IMR-90 (cell line): ENCODE measurements at places on chromosomes 1 and 21.

- no peak for DNase-seq
These were observed 94.4 kb upstream of the SLC45A1 start for GRCh38 chr1:8223526-8223925.

DNA sequence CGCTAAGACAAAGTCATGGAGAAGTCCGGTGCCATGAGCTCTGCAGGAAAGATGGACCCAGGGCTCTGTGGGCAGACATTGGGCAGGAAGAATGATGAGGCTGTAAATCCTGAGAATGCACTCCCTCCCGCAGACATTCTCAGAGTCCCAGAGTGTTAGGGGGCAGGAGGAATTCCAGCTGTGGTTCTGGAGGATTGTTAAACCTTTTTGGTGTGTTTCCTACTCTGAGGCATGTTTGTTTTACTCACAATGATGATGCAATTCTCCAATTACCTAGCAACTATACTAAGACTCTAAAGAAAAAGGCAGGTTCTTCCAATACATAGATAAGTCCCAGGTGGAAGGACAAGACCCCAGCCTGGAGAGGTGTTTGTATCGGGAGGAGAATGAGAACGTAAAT, 2.8 kb upstream of the CAPN9 start:
- peak; percentile 36 for DNase-seq

DNA sequence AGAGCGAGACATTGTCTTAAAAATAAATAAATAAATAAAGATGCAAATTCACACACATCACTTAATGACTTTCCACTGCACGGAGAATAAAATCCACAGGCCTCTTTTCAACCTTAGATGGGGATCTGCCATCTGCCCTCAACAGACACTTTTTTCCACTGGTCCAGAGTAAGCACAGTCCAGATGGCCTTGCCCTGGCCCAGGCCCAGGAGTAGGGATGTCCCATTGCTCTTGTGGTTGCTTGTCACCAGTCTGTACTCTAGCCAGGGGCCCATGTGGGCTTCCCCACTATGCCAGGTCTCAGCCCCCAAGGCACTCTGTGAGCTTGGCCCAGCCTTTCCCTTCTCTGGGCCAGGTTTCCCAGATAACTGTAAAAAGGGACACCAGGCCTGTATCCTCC, 17.4 kb downstream of the PLOD1 start:
- no peak for DNase-seq

- no peak for DNase-seq
These were observed 8.7 kb upstream of the ECE1 start for GRCh38 chr1:21298981-21299391.

DNA sequence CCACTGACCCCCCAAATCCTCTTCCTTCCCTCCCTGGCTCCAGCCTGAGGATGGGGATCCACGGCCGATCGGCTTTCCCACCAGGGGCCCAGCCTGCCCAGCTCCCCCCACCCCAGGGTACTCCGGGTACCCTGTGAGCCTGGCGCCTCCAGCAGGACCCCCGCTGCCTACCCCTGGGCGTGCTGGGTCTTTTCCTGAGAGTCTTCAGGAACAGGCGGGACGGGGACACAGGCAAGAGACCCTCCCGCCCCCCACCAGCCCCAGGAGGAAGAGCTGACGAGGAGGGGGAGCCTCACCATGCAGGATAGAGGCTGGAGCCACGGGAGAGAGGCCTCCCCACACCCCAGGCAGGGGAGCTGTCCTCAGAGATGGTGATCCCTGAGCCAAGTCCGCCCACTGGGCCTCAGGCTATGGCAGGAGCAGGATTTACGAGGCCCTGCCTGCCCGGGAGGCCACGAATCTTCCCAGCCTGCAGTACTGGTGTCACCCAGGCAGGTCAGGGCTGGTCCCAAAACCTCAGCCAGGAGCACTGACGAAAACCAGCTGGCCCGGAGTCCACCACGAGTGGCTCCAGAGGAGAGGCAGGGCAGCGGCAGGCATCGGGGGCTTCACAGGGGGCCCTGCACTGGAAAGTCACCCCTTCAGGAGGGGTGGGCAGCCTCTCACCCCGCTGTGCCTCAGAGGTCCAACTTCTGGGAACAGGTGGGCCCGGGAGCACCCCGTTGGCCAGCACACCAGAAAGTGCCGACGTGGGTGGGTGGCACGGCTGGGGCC, 58.0 kb downstream of the MEGF6 start:
- peak; percentile 31 for DNase-seq

- DNase-seq: peak; percentile 55
These were observed 124.5 kb downstream of the DNM3 start for GRCh38 chr1:171965777-171966176.

DNA sequence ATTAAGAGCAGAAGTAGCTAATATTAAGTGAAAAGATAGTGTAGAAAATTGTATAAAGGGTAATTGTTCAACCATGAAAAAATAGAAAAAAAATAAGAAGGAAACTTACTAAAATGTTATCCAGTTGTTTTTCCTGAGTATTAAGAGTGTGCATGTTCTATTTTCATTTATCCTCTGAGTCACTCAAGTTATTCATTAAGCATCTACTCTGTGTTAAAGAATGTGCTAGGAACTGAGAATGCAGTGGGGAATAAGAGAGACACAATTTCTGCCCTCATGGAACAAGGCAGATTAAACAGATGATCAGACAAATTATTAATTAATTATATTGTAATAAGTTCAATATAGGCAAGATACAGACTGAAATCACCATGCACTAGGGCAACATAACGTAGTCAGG, 10.8 kb upstream of the PIGK start:
- DNase-seq: peak; percentile 22

GRCh38 chr1:11790101-11790879, 15.5 kb downstream of the MTHFR start:
- DNase-seq: no peak

DNA sequence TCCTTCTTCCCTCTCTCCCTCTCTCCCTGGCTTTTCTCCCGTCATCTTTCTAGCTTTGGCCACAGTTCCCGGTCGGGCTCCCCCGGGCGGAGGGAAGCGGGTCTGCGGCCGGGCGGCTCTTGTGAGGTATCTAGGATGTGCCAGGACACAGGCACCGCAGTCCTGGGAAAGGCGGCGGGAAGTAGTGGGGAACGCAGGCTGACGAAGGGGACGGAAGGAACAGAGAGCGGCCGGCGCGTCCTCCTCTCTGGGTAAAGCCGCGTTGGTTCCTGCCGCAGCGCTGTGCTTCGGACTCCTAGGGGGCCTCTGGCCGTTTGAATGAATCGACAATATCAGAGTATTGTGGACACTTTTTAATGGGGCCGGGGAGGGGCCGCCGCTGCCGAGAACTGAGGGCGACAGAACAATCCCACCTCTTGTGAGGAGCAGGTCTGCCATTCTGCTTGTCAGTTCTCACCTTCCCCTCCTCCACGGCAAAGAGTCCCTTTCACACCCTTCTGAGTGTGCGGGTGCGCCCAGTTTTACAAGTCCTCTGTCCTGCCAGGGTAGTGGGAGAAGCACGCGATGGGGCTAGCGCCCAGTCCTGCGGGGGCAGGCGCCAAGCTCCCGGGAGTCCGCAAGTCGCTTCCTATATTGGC, 1.2 kb upstream of the LHX9 start:
- peak; percentile 61 for DNase-seq

- no peak for DNase-seq
These were observed 123.0 kb upstream of the KLHDC7A start for GRCh38 chr1:18357622-18358230.

- DNase-seq: no peak
These were observed 14.7 kb upstream of the IL24 start for GRCh38 chr1:206882555-206882954.

DNA sequence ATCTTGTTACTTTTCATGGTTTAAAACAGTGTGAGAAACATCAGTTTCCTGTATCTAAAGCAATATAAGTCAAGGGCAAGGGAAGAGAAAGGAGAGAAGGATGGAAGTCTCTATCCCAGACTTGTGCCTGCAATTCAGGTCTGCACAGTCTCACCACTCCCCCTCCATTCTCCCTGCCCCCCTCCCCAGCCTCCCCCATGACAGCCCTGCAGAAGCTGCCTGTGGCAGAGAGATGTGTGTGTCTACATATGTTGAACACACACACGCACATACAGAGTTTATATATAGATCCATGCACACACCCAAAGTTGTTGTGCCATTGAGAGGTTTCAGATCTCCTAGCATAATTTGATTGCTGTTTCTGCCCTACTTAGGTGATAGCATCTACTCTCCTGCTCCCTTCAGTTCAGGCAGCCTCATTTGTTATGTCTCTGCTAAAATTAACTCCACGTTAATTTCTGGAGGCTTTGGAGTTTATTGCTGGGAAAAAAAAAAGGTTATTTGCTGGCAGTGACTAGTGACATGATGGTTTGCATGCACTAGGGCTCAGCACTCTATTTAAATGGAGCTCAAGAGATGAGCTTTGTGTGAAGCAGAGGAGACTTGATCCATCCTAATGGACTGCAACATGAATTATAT, 124.9 kb upstream of the SMYD2 start:
- DNase-seq: no peak

DNA sequence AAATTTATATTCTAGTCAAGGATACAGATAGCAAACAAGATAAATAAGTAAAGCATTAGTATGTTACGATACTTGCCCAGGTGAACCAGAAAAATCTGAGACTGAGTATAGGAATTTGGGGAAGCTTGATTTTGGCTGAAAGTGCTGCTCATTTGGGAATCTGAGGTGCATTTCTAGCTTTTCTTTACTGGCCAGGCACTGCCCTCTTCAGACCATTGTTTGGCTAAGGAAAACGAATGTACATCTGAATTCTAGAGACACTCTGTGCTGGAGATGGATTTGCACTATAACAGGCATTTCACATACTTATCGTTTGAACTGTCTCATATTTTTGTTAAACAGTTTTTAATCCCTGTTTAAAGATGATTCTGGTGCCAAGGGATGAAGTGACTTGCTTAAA, 23.4 kb downstream of the ARID1A start:
- no peak for DNase-seq

DNA sequence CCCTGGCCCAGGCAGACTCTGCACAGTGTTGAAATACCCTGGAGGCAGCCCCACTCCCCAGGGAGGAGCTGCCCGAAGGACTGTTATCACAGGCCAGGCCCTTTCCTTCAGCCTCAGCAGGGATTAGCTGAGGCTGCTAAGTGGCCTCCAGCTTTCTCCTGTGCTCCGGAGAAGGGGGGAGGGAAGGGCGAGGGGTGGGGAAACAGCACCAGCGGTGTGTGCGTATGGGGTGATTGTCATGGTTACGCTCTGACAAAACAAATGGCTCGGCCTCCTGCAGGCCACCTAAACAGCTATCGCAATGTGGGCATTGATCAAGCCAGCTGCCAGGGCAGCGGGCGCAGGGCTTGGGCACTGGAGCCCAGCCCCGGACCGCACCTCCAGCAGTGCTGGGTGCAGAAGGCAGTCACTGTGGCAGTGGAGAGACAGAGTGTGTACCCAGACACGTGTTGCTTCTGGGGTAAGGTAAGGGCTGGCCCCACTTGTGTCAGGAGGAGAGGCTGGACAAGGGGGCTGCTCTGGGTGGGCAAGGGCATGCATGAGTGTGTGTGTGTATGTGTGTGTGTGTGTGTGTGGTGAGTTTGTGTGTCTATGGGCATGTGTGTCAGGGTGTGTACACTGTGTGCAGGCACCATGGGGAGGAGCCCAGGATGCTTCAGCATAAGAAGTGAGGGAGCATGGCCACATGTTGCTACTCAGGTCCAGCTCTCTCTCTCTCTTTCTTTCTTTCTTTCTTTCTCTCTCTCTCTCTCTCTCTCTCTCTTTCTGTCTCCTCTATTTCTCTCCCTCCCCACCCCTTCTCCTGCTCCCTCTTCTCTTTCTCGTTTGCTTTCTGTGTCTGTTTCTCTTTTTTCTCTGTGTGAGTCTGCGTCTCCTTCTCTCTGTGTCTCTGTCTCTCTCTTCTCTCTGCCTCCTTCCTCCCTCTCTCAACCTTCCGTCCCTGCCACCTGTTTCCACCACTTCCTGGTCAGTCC, at the start of gene VWA5B1:
TSS of gene VWA5B1 (plus strand) at position 252 of the 974 bp plus-strand sequence. CDS start 19,727 bp downstream, outside the sequence.
- no peak for DNase-seq

DNA sequence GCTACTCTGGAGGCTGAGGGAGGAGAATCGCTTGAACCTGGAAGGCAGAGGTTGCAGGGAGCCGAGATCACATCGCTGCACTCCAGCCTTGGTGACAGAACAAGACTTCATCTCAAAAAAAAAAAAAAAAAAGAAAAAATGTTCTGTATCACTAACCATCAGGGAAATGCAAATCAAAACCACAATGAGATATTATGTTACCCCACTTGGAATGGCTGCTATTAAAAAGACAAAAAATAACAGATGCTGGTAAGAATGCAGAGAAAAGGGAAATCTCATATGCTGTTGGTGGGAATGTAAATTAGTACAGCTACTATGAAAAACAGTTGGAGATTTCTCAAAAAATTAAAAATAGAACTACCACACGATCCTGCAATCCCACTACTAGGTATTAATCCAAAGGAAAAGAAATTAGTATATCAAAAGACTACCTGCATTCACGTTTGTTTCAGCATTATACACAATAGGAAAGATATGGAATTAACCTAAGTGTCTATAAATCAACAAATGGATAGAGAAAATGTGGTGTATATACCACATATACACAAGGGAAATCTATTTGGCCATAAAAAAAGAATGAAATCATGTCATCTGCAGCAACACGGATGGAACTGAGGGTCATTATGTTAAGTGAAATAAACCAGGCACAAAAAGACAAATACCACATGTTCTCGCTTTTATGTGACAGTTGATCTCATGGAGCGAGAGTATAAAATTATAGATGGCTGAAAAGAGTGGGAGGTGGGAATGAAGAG, 62.6 kb downstream of the ABL2 start:
- DNase-seq: peak; percentile 51

- DNase-seq: no peak
These were observed 52.3 kb upstream of the MRPS6 start for GRCh38 chr21:34020983-34021553.

- DNase-seq: no peak
These were observed 13.9 kb upstream of the LRIG2 start for GRCh38 chr1:113058941-113059706.

DNA sequence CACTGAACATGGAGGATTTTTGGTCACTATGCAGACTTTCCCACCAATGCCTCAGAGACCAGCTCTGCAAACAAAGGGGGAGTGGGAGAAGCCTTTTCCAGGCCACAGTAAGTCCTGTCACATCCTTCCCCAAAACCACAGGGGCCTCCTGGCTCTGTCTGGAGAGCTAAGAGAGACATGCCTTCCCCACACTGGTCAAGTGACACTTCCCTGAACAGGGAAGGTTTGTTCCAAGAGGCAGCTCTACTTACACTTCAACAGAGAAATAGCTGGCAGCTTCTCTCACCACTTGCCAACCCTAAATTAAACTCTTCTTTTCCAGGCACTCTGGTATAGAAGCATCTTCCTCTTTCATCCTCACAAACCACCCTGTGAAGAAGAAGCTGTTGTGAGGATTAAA, 39.7 kb downstream of the EDN2 start:
- no peak for DNase-seq

- no peak for DNase-seq
These were observed 18.6 kb downstream of the NADK start for GRCh38 chr1:1759456-1760344.

GRCh38 chr21:45470773-45471524, 66.0 kb downstream of the COL18A1 start:
- DNase-seq: peak; percentile 93
